ENCODE measurements at places on chromosomes 5 and 9.

DNA sequence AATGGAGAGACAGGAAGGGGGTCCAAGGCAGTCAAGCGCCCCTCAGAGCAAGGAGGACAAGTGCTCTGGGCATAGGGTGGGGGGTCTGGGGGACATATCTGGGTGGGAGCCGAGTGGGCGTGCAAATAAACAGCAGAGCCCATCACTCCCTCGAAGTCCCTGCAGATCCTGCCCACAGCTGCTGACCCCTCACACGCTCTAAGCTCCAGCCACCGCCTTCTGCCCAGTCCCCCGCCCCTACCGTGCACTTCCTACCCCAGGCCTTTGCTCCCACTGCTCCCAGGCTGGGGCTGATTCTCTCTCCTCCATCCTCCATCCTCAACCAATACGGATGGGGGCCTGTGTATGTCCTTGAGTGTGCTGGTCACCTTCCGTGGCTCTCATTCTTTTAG lies 16.9 kb upstream of the ALDH1B1 start:
- no peak for DNase-seq

- DNase-seq = no peak
Observed at GRCh38 chr9:121253821-121254501, 14.0 kb upstream of the GSN start.

DNA sequence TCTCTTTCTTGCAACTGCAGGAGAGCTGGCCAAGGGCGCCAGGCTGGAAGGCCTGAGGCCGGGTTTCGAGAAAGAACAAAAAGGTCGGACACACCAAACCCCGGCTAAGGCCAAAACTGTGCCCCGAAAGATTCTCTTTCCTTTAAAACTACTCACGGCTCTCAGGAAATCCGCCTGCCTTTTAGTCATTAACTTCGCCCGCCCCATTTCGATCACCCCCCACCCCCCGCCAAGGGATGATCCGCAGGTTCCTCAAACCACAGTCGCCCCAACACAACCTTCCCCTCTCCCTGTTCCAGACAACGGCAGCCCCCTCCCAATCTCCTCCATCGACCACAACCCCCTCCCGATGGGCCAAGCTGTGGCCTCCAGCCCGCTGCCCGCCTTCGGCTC lies 536 bp downstream of the FEM1C start:
- DNase-seq = no peak

DNA sequence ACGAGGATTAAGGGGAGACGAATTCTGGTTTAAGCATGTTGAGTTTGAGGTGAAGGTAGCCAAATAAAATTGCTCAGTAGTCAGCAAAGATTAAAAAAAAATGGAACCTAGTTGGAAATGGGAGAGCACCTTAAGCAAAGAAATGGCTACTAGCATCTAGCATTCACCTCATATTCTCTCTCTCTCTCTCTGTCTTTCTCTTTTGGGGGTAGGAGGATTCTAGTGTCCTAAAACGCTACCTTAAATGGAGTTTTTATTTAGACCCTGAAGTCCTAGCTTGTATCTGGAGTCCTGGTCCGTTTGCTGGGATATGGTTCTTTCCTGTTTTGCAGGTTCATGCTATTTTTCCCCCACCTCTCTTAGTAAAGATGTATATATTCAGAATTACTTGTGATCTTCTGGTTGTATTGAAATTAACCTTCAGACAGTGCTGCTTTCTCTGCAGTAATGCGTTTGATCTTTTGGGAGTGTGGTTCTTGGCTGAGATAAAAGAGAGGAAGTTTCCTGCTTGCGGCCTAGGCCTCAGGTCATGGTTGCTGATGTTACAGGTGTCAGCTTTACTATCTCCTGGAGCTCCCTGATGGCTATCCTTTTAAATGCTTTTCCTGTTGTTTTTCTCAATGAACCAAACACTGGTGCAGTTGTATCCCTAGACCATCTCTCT lies 8.0 kb downstream of the TGFBR1 start:
- no peak for DNase-seq

GRCh38 chr5:66864240-66864884 lies 268.2 kb downstream of the MAST4 start:
- DNase-seq = no peak

GRCh38 chr9:28688172-28688571 lies 1114.9 kb upstream of the C9orf72 start:
- no peak for DNase-seq

- no peak for DNase-seq
Observed at GRCh38 chr9:108913391-108913790, 20.5 kb downstream of the ELP1 start.

DNA sequence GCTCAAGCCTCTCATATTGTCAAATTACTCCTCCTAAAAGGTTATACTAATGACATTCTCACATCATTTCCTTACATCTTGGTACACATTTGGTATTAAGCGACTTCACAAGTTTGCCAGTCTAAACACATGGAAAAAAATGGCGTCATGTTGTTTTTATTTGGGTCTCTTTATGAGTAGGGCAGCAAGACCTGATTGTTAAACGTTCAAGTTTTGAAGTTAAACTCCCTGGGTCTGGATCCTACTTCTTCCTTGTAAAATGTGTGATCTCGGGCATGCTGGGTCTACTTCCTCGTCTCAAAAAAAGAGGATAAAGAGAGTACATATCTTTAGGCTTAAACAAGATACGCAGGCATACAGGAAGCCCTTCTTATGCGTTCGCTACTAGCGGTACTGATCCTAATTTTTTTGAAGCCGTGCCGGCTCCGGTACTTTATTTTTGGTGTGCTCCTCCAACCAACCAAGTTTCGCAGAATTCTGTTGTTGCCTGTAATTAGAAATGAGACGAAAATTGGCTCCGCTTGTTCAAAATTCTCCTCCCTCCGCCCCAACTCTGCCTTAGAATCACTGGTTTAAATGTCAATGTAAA lies 596 bp upstream of the CDC37L1 start:
- DNase-seq = no peak

Measured in astrocyte of the cerebellum (primary cell).